ENCODE measurements at places on chromosomes 2 and 18. TPM values are rescaled to one million over a fixed set of nuclear protein-coding genes. Genes with fewer than 3 reads are reported as not detected.

Gene G6PC2
- total RNA-seq: not detected

DNA sequence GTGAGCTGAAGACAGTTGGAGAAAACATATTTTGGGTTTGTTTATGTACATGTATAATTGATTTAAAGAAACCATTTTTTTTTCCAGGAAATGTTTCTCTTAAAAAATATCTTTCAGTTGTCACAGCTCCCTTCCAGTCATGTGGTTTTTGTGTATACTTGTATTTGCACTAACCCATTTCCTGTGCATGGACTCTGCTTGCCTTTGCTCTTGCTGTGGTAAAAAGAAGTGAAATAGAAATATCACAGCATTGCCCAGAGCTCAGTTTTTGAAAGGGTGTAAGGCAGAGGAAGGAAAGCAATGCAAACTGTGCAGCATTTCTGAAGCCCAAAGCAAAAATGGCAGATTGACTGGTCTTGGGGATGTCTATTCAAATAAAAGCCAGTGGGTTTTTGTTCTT lies 10.4 kb upstream of the DOCK10 start:
- no peak for DNase-seq

- DNase-seq: no peak
Measured at GRCh38 chr2:103437161-103437560, 675.3 kb downstream of the TMEM182 start.

- peak; percentile 55 for DNase-seq
Measured at GRCh38 chr2:96529376-96530143, 7.0 kb upstream of the ARID5A start.

- DNase-seq: no peak
Measured at GRCh38 chr2:161312996-161313395, 4.8 kb downstream of the PSMD14 start.

Gene SERPINB13
- not detected for total RNA-seq
